ENCODE measurements at places on chromosomes 3 and 15.
A peak's percentile ranks its signal among the peaks of the same experiment; 100 is the strongest.

DNA sequence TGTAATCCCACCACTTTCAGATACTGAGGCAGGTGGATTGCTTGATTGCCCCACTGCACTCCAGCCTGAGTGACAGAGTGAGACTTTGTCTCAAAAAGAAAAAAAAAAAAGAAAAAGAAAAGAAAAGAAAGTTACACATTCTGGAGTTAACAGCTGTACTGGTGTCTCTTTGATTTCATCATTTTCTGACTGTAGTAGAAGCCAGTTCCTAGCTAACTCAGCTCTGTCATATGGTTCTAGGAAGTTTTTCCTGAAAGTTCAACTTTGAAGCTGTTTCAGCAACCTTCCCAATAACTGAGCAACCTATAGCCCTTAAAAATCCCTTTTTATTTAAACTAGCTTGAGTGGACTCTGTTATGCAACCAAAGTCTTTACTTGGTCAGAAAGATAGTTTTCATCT lies 104.6 kb upstream of the STRIT1 start:
- no peak for DNase-seq

GRCh38 chr3:56772952-56773938 lies 28.5 kb downstream of the ARHGEF3 start:
- DNase-seq, result no peak

DNA sequence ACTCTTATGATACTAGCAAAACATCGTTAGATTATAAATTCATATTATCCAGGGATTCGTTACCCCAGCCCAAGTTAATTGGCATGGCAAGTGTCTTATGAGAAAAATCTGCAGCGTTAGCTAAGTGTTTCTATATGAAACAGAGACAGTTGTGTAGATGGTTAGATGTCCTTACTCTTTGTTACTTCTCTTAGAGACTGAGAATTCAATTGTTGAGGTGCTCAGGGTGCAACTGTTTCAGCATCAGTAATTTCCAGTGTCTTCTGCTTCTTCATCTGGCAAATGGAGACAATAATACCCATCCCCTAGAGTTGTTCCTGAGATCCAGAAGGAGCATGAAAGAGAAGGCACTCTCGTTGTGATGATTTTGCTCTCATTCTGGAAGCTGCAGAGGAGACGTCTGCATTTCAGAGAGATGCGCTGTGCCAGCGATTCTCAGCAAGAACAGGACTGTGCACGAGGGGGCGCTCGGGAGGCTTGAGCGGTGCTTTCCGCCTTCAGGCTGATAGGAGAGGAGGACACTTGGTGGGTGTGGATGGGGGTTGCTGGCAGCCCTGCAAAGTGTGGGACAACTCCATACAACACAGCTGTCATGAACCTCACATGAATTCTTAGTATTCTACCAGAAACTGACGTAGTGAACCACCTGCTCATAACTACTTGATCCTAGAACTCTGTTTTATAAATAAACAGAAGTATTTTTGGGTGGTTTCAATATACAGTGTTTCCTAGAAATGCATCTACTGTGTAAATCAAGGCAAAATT lies 39.7 kb upstream of the SPSB4 start:
- peak; percentile 55 for DNase-seq

DNA sequence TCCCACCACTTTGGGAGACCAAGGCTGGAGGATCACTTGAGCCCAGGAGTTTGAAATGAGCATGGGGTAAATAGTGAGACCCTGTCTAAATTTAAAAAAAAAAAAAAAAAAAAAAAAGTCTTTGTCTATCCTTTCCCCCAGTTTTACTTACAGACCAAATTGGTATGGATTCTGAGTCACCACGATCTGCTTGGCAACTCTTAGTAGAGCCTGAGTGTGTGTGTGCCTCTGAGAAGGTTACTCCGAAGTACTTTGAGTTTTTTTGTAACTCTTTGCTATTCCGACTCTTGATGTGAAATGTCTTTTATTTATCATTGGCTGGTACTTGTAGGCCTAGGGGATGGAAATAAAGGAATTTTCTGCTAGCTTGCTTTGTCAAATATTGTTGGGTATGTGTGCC lies 63.3 kb downstream of the RBM6 start:
- no peak for DNase-seq

- no peak for DNase-seq
Observed at GRCh38 chr3:138888560-138888959, 53.8 kb upstream of the PIK3CB start.

DNA sequence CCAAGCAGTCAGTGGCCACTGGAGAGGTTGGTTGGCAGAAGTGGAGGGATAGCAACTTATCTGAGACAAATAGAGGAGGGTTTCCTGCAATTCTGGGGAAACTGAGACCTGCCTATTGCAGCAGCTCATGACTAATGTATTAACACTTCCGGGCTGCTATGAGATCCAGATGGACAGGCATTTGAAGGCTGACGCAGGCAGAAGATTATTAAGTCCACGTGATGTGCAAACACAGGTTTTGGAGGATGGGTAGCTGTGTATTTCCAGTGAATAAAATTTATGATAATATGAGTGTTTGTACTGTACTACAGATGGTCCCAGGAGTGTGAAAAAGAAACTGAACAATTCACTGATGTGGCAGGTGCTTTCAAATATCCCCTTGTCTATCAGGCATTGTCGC lies 28.5 kb upstream of the CFAP161 start:
- no peak for DNase-seq

DNA sequence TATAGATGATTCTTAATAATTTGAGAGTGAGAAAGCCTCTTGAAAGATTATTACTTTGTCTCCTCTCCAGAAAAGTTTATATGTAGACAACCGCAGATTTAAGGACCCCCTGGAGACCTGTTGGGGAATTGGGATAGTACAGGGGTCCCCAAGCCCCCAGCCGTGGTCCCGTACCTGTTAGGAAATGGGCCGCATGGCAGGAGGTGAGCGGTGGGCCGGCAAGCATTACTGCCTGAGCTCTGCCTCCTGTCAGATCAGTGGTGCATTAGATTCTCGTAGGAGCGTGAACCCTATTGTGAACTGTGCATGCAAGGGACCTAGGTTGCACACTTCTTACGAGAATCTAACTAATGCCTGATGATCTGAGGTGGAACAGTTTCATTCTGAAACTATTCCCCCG lies 78.3 kb downstream of the PFN2 start:
- DNase-seq, result no peak

GRCh38 chr3:29430558-29430971 lies 149.7 kb downstream of the RBMS3 start:
- no peak for DNase-seq

- no peak for DNase-seq
Observed at GRCh38 chr15:48614051-48614450, 31.5 kb downstream of the FBN1 start.

- no peak for DNase-seq
Observed at GRCh38 chr3:11306817-11307589, 34.8 kb downstream of the ATG7 start.

DNA sequence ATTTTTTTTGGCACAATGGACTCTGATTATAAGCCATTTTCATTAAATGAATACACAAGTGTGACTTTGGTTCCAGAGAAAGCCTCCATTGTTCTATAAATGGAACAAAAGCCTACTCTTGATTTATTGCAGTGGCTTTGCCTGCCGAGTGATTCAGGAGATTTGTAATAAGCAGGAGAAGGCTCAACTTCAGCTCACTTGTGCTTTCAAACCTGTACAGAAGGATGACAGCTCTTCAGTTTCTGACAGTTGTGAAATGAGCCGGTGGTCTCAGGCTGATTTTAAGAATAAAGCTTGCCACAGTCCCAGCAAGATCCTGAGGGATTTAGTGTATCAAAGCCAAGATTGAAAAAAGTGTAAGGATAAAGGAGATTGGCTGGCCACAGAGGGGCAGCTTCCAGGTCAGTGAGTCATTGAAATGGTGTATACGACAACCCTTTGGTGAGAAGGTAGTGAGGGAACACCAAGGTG lies 438.8 kb upstream of the TGFBR2 start:
- DNase-seq, result no peak

DNA sequence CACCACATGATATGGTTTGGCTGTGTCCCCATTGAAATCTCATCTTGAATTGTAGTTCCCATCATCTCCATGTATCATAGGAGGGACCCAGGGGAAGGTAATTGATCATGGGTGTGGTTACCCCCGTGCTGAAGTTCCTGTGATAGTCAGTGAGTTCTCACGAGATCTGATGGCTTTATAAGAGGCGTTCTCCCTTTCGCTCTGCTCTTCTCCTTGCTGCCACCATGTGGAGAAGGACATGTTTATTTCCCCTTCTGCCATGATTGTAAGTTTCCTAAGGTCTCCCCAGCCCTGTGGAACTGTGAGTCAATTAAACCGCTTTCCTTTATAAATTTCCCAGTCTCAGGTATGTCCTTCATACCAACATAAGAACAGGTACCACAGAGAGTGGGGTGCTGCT lies 21.9 kb downstream of the OSTN start:
- no peak for DNase-seq

- DNase-seq, result no peak
Observed at GRCh38 chr3:175240921-175241320, 381.8 kb downstream of the NAALADL2 start.

DNA sequence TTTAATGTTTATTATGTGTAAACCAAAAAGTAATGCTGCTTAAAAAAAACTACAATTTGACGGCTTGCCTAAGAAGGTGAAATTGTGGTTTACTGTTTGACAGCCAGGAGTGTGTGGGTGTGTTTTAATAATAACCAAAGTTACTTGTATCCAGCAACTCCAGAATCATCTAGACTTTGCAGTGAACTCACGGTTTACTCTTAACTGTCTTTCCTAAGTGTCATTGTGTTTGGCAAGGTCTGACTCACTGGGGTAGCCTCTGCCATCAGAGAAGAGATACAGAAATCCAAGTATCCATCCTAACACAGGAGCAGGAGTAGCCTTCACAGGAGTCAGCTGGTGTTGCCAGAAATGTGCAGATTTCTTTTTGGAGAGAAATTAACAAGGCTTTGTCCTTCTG lies 151.1 kb downstream of the CTNNB1 start:
- DNase-seq, result no peak

Measured in stimulated activated CD4-positive, alpha-beta T cell treated with anti-CD3 and anti-CD28 coated beads, Interleukin-1b, Interleukin-23, amount 100 ng/mL, for 1 hour (primary cell).